Hematopoietic multipotent progenitor cell treated with erythropoietin and hydrocortisone succinate and interleukin-3 and kit ligand, for 8 days (in vitro differentiated cells): ENCODE measurements at places on chromosomes 3 and 15.

GRCh38 chr3:55264919-55265318 lies 222.2 kb downstream of the WNT5A start:
- no peak for DNase-seq

DNA sequence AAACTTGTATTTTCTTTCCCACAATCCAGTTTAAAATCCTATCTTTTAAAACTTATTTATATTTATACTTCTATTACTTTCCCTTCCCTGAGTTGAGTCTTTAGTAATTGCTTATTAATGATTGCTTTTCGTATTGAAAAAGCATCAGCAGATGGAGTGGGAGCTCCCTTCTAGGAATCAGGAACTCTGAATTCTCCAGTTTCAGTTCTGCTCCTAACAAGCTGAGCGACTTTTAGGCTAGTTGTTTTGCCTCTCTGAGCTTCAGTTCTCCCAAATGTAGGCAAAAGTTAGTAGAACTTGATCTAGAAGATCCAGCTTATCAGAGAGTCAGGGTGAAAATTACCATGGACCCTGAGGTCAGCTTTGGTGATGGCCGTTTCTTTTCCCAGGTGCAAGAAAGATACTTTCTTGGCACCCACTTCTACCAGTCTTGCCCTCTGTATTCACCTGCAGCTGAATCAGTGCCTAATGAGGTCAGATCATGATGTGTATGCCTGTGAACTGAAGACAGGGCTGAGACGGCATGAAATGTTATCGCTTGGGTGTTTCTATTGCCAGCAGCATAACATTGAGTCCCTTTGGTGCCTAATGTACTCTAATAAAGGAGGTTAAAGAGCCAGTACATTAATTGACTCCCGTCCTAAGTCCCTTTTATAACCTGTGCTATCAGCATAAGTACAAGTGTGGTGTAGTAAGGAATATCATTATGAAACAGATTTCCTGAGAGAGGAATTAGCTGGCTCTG lies 194.5 kb upstream of the TBC1D5 start:
- no peak for DNase-seq

DNA sequence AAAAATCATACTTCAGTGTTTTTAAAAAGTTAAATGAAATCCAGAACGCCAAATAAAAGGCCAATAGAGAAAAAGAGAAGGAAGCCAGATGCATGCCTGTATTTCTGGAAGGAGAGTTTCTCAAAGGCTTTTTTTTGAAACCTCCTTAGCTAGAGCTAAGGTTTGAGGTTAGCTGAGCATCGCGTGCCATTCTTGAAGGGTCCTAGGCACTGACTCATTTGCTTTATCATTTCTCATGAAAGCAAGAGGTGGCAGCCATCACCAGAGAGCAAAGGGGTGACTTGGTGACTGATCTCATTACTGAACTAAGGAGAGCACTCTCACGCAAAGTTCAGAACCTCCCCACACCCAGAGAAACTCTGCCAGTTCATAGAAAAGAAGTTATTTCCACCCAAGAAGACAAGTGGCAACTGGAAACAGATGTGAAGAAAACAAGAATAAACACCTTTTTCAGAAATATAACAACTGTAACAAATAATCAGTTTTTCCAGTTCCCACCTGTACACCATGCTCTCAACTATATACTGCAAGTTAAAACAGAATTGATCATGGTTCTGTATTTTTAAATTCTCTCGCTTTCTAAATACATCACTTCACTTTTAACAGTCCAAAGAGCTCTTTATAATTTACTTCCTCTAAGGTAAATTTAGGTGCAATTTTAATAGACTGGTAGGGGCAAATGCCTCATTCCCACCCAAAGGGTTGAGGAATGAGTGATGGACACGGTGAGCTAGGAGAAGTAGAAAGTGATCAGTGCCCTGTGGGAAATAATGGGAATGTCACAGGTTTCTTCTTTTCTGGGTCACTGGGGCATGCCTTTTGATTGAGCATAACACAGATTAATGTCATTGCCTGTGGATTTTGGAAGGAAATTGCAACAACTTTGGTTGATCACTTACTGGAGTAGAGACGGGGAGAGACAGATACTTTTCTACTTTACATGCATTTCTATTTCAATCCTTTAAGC lies 24.7 kb downstream of the GPR15 start:
- peak; percentile 41 for DNase-seq

DNA sequence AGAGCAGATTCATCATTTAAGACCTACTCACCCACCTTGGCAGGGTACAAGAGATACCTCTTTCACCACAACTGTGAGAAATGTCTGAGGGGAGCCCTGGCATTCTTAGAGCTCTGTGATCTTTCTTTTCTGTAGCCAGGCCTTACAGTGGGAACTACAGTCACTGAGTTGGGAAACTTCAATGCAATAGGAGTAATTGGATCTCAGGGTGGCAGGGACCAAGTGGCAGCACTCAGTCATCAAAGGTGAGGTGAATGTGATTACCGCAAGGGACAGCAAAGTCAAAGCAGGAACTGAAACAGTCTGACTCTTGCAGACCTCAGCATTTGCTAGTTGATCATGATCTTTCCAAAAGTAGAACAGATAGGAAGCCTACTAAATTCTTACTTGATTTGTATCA lies 7.2 kb upstream of the MCF2L2 start:
- DNase-seq = no peak

- DNase-seq = no peak
These were observed 252.7 kb downstream of the SLC9A9 start for GRCh38 chr3:143595456-143596077.

DNA sequence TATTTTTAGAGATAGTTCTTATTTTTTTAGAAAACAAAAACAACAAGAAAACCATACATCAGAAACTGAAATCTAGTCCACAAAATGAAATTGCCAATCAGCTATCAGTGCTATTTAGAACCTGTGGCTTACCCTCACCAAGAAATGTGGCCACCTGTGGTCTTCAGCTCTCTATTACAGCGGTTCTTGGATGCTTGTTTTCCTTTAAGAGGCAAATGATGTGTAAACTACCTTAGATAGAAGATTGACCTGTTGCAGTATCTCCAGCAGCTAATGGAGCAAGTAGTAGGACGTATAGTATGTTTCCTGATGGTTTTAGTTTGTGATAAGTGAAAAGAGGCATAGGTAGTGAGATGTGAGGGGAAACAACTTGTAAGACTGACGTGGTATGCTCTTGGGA lies 21.2 kb downstream of the TFG start:
- DNase-seq = no peak

DNA sequence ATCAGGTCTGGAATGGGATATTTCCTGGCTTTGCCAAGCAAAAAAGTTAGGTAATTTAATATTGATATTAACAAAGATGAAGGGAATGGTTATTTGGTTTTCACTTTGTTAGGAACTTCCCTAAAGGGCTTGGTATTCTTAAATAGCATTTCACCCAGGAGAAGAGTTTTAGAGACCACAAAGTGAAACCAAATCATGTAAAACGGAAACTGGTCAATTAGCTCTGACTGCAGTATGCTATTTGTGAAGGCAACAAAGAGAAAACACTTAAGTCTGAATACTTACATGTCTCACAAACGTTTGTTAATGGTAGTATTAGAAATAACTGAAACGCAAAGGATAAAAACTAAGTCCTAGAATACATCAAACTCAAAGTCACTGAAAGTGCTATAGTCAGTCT lies 32.4 kb upstream of the SETMAR start:
- no peak for DNase-seq

GRCh38 chr15:31376511-31376910 lies 49.9 kb downstream of the KLF13 start:
- no peak for DNase-seq

- DNase-seq = no peak
These were observed 20.1 kb upstream of the GLCE start for GRCh38 chr15:69140306-69140705.

GRCh38 chr3:46065294-46065705 lies 38.0 kb upstream of the XCR1 start:
- peak; percentile 62 for DNase-seq

GRCh38 chr15:39684233-39684632 lies 98.4 kb downstream of the FSIP1 start:
- no peak for DNase-seq
